ENCODE measurements at places on chromosomes 3 and 15.

DNA sequence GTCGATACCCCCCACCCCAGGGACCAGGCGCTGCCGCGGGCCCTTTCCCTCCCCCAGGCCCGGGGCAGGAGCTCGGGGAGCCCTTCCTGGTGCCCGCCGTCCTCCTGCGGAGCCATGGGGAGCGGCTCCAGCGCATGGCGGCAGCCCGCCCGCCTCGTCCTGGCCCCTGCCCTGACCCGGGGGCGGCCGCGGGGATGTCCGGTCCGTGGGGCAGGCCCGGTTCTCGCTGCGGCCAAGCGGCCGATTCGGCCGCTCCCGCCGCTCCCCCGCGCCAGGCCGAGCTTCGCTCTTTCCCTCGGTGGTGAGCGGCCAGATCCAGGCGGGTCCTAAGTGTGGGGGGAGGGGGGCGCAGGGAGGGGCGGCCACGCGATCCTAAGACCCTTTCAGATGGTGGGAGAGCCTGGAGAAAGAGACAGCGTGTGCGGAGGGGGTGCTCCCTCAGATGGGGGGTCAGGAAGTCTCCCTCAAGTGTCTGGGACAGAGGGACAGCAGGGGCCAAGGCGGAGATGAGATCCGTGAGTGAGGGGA, 1.3 kb downstream of the NEIL1 start:
- no peak for DNase-seq

DNA sequence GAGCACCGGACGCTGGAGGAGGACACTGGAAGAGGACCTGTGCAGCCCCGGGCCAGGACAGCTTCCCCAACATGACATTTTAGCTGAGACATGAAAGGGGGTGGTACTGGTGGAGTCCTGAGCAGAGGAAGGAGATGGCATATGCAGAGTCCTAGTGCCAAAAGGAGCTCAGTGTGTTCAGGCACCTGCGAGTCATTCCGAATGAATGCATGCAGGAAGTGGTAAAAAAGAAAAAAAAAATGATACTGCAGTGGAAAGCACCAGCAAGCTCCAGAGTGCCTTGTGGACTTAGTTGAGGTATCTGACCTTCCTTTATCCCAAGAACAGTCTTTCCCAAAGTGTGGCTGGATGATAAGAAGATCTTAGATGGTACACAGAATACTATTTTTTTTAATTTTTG, 6.6 kb upstream of the ZNF148 start:
- no peak for DNase-seq

- DNase-seq = peak; percentile 9
Measured at GRCh38 chr15:58070801-58071418, 5.4 kb upstream of the ALDH1A2 start.

- no peak for DNase-seq
Measured at GRCh38 chr3:146087116-146087515, 73.9 kb downstream of the PLOD2 start.

DNA sequence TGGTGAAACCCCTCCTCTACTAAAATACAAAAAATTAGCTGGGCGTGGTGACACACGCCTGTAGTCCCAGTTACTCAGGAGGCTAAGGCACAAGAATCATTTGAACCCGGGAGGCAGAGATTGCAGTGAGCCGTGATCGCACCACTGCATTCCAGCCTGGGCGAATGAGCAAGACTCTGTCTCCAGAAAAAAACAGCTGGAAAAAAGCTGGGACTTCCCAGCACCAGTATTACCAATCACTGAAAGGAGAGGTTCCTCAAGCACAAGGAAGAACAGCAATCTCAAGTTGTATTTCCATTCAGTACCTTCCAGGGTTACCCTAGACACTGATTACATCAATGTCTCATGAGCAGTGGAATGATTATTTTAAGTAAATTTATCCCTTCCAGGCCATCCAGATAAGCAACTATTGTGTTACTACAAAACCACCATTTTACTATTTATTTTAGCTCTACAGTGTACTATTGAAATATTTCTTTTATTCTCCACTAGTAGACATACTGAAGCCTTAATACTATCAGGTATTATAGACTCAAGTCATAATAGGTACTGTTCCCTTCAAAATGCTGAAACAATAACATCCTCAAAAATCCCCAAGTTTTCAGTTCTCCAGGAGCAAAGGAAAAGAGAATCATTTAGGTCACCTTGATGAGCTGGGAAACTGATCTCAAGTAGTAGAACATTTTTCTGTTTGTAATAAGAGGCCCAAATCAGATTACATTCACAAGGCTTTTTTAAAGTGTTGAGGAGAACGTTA, 54.8 kb upstream of the VGLL4 start:
- no peak for DNase-seq

DNA sequence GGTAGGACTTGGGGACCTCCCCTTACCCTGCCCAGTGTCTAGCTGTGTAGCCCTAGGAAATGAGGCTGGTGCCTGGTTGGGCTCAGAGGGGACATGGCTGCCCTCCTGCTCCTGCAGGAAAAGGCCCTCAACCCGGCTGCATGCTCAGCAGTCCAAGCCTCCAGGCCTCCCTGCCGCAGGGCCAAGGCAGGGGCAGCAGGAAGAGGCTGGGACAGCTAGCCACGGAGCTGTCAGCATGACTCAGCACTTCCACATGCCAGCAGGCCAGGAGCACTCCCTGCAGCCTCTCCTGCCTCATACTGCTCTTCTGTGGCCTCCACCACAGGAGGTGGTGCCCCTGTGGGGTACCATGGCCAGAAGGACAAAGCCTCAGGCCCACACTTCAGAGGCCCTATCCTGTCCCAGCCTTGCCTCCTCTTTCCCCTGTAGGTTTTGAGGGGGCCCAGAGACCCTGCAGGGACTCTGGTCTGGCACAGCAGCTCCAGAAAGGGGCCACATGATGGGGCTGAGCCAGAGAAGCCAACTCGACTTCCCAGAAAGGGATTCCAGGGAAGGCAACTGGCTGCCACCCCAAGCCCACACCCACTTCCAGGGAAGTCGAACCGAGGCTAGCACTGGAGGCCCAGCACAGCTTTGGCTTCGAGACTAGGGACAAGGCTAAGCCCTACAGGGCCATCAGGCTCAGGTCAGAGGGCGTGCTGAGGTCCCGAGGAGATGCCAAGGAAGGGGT, 19.5 kb downstream of the TKT start:
- DNase-seq = no peak

Measured in T-helper 17 cell (primary cell).